Type B pancreatic cell (in vitro differentiated cells): ENCODE measurements at places on chromosomes 16 and 17.

DNA sequence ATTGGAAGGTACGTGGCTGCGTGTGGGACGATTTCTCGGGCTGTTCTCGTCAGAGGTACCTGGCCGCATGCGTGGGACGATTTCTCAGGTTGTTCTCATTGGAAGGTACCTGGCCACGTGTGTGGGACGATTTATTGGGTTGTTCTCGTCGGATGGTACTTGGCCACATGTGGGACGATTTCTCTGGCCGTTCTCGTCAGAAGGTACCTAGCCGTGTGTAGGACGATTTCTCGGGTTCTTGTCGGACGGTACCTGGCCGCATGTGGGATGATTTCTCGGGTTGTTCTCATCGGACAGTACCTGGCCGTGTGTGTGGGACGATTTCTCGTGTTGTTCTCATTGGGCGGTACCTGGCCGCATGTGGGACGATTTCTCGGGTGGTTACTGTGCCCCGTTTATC, 50.1 kb upstream of the GNG13 start:
- DNase-seq, result no peak

DNA sequence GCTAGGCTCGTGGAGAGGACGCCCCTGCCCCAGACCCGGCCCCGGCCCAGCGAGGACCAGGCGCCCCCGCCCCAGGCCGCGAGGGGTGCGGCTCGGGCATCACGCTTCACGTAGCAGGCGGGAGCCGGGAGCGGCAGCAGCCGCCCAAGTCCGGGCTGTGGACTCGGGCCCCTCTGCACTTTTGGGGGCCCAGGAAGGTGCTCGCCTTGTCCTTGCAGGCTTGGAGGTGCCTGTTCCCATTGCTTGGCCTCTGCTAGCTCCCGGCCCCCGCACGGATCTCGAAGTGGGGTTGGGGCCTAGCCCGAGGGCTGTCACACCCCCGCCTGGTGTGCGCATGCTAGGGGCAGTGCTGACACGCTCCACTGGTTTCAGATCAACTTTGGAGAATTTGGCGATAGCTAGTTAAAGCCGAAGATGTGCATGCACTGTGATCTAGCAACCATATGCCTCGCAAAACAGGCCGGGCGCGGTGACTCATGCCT, 55.7 kb downstream of the WSB1 start:
- DNase-seq, result no peak

- no peak for DNase-seq
Measured at GRCh38 chr16:88782454-88783390, 2.3 kb downstream of the PIEZO1 start.

- DNase-seq, result no peak
Measured at GRCh38 chr16:14244196-14245010, 173.3 kb downstream of the MRTFB start.

DNA sequence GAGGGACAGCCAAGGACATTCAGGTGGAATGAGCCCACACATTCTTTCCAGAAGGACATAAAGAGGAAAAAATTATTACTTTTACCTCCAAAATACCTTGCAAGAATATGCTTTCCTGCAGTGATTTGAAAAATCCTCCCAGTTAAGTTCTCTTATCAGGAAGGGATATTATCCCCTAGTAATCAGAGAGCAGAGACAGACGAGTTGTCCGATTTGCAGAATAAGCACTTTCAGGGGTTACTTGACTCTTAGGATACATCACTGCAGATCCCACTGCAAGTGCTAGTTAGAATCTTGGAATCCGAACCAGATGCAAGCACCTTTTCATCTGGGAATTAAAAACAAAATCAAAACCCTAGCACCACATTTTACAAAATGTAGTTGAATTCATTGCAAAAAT, 33.6 kb downstream of the FOXL1 start:
- DNase-seq, result no peak

GRCh38 chr16:7321661-7322060, 11.0 kb upstream of the RBFOX1 start:
- DNase-seq, result no peak
